Cardiac septum (tissue), 1 donor: ENCODE measurements at places on chromosomes 6 and 20. TPM values are rescaled to one million over a fixed set of nuclear protein-coding genes. Genes with fewer than 3 reads are reported as not detected.

Gene SPO11
- total RNA-seq = not detected

Gene AVP
- total RNA-seq = not detected

Gene SOBP
- 28.7 TPM for total RNA-seq

Gene PSORS1C2
- total RNA-seq = not detected

Gene RBM38
- total RNA-seq = 63.1 TPM

Gene OR2J3
- not detected for total RNA-seq

Gene VSTM2L
- 11.1 TPM for total RNA-seq

Gene SGK2
- total RNA-seq = 0.70 TPM

Gene SMPD2
- total RNA-seq = 5.1 TPM

Gene BTBD3
- total RNA-seq = 25.7 TPM

Gene HEBP2
- 98.9 TPM for total RNA-seq

Gene CDS2
- 84.0 TPM for total RNA-seq

Gene THBD
- total RNA-seq = 27.0 TPM

Gene PCSK2
- total RNA-seq = 0.35 TPM

Gene POM121L2
- not detected for total RNA-seq

Gene GPSM3
- 6.9 TPM for total RNA-seq

Gene RBM24
- 221 TPM for total RNA-seq

Gene LIME1
- total RNA-seq = 5.0 TPM

Gene BMP7
- total RNA-seq = 2.7 TPM

Gene GNRH2
- total RNA-seq = not detected

Gene RAMACL
- 1.4 TPM for total RNA-seq

Gene TSPO2
- total RNA-seq = not detected

Gene TTK
- 0.22 TPM for total RNA-seq

Gene KCNQ5
- not detected for total RNA-seq

Gene SFTA2
- total RNA-seq = not detected

Gene PNPLA1
- total RNA-seq = not detected

Gene OR5V1
- not detected for total RNA-seq

Gene ANGPT4
- total RNA-seq = not detected

Gene SNAP25
- total RNA-seq = 1.2 TPM

Gene HFE
- 2.4 TPM for total RNA-seq

Gene RAET1E
- total RNA-seq = not detected

Gene OR2H1
- total RNA-seq = not detected

Gene FAM184A
- total RNA-seq = 0.40 TPM

Gene TGM3
- not detected for total RNA-seq

Gene BPIFA1
- total RNA-seq = not detected

Gene DNAH8
- 0.03 TPM for total RNA-seq

Gene COL11A2
- 1.7 TPM for total RNA-seq

Gene FAM50B
- 18.2 TPM for total RNA-seq

Gene ADGRG6
- total RNA-seq = 2.3 TPM

Gene MAFB
- 6.8 TPM for total RNA-seq

Gene SCRT2
- total RNA-seq = not detected

Gene MUC21
- not detected for total RNA-seq

Gene TNFRSF6B
- total RNA-seq = not detected

Gene TGIF2
- total RNA-seq = 6.1 TPM

Gene PMEPA1
- total RNA-seq = 34.8 TPM

Gene TFEB
- total RNA-seq = 45.6 TPM

Gene CDC40
- 11.7 TPM for total RNA-seq

Gene ULBP2
- 1.1 TPM for total RNA-seq

Gene GABRR1
- not detected for total RNA-seq

Gene RAET1L
- not detected for total RNA-seq
